ENCODE measurements at places on chromosomes 2 and 18.

- no peak for DNase-seq
Measured at GRCh38 chr2:156322686-156323231, 9.8 kb downstream of the NR4A2 start.

DNA sequence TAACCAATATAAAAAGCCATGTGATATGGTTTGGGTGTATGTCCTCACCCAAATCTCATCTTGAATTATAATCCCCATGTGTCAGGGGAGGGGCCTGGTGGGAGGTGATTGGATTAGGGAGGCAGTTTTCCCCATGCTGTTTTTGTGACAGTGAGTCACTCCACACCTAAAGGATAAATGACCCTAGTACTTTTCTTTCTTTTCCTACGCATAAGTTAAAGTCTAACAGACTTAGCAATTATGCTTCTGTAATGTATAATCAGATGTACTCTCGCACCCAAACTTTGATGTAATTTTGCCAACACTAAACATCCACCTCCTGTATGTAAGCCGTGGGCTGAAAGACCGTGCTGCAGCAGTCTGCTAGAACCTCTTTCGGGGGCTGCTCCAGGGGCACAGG is 97.2 kb upstream of the DSEL start:
- no peak for DNase-seq

GRCh38 chr2:8954990-8955389 is 48.5 kb downstream of the MBOAT2 start:
- DNase-seq: no peak

GRCh38 chr2:11102956-11103860 is 52.1 kb upstream of the SLC66A3 start:
- no peak for DNase-seq

GRCh38 chr2:64133828-64134227 is 10.4 kb downstream of the PELI1 start:
- DNase-seq: no peak

- DNase-seq: no peak
Measured at GRCh38 chr2:72211350-72211749, 63.7 kb upstream of the CYP26B1 start.

DNA sequence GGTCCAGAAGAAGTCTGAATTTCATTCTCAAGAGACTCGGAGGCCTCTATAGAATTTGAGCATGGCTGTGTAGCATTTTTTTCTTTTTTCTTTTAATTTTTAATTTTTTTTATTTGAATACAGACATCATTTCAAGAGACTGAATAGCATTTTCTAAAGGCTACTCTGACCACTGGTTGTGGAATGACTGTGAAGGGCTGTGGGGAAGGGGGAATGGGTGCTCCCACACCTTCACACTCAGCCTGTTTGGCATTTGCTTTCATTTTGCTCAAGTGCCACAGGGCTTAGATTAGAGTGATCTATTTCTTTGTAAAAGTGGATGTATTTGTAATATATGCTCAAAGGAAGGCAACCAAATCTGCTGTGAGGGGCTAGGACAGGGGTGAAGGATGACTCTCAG is 142.0 kb upstream of the SPOPL start:
- DNase-seq: no peak

- DNase-seq: no peak
Measured at GRCh38 chr18:25456334-25457010, 104.5 kb upstream of the ZNF521 start.

GRCh38 chr2:191650896-191651773 is 26.8 kb upstream of the NABP1 start:
- no peak for DNase-seq

DNA sequence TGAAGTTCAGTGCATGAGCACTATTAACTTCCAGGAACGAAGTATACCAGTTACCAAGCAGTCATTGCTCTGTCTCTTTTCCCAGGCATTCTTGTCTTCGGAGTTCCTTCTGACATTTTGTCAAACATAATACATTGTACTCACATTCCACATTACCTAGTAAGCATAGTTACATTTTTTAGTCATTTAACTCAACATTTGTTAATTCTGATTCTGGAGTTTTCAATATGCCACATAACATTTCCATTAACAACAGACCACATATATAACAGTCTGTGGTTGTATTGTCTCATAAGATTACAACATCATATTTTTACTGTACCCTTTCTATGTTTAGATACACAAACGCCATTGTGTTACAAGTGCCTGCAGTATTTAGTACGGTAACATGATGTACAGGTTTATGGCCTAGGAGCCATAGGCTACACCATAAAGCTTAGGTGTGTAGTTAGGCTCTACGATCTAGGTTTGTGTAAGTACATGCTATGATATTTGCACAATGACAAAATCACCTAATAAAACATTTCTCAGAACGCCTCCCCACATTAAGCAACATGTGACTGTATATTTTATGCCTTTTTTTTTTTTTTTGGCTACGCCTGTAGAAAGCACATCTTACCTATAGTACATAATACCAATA is 187.1 kb downstream of the DYM start:
- no peak for DNase-seq

GRCh38 chr18:50372743-50373142 is 2.1 kb upstream of the SKA1 start:
- no peak for DNase-seq

- no peak for DNase-seq
Measured at GRCh38 chr2:52703004-52703403, 1064.6 kb upstream of the CHAC2 start.

GRCh38 chr2:117321816-117322215 is 492.7 kb upstream of the DDX18 start:
- no peak for DNase-seq

DNA sequence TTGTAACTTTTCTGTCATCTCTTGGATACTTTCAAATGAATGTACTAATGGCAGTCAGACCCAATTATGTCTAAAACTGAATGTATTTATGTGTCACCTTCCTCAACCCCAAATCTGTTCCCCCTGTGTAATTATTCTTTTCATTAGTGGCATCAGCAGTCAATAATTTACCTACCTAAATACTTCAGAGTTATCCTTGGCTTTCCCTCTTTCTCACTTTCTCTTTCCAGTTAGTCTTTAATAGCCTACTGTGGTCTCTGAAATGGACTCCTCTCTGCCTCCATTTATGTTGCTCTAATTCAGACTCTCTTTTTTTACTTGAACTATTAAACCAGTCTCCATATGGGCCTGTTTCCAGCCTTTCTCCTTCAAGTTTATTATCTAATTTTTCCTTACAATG is 21.0 kb downstream of the C18orf63 start:
- DNase-seq: no peak

DNA sequence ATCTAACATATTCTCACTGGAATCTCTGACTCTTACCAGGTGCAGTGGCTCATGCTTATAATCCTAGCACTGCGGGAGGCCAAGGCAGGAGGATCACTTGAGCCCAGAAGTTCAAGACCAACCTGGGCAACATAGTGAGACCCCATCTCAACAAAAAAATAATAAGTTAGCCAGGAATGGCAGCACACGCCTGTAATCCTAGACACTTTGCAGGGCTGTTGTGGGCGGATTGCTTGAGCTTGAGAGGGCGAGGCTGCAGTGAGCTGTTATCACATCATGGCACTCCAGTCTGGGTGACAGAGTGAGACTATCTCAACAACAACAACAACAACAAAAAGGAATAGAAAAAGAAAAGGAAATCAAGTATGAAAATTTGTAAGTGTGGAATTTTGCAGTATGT is 306.5 kb upstream of the CYP26B1 start:
- no peak for DNase-seq

DNA sequence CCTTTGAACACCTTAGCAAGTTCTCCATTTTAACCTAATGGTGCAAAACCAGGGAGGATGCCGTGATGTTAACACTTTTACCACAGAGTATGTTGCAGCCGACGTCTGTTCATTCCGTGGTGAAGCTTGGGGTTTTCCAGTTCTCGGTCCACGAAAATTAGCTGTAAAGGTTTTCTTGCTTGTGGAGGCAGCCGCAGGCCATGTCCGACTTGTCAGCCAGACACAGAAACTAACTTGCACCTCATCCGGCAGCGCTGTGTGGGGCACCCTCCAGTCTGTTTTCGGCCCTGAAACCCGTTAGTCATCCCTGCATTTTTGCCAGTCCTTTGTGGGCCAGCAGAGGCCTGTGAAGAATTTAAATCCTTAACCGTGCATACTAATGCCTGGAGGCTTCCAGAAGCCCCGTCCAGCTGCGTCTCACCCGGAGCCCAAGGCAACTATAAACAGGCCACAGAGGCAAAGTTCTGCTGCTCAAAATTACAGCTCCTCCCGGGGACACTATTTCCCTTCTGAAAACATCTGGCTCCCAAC is 70.6 kb downstream of the SH3YL1 start:
- DNase-seq: peak; percentile 60

DNA sequence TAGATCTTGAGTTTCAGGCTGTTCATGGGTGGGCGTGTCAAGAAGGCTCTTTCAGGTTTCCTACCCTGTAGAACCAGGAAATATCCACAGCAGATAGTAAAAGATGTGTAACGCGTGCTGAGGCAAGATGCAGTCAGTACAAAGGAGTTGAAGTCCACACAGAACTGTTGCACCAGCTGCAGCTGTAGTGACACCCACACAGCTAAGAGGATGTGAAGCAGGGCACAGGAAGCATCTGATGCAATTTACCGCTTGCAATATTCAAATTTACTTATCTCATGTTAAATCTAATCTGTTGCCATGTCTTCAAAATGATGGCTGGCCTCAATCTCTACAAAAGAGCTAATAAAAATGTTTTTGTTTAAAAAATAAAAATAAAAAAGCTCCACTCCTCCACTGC is 132.8 kb downstream of the ARHGAP15 start:
- DNase-seq: peak; percentile 73

- DNase-seq: no peak
Measured at GRCh38 chr2:108945969-108946368, 43.1 kb downstream of the EDAR start.

- DNase-seq: no peak
Measured at GRCh38 chr2:10426726-10427617, 21.2 kb downstream of the ODC1 start.

- no peak for DNase-seq
Measured at GRCh38 chr2:17136877-17137276, 381.4 kb downstream of the RAD51AP2 start.

DNA sequence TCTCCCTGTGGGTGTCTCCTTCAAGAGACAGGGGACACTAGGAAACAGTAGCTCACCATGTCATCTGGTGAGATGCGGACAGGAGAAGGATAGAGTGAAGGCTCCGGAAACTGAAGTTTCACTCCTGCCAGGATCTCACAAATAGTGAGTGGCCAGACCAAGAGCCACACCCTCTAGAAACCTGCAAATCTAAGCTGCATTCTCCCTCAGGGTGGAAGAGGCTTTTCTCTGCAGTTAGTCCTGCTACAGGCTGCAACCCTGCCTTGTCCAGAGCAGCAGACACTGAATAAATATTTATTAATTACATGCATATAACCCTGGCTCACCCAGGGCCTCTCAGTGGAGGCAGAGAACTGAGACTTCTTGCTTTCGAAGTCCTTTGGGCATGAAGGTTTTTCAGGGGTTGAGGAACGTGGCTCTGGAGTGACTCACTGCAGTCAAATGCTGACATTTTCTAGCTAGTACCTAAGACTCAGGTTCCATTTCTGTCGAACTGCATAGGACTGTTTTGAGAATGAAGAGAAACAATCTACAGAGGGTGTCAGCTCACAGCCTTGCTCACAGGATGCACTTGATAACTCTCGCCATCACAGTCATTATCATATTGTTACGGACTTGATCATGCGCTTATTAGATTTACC is 87.3 kb downstream of the ACTR2 start:
- DNase-seq: no peak

GRCh38 chr2:218263817-218264641 is 3.2 kb downstream of the GPBAR1 start:
- DNase-seq: no peak

DNA sequence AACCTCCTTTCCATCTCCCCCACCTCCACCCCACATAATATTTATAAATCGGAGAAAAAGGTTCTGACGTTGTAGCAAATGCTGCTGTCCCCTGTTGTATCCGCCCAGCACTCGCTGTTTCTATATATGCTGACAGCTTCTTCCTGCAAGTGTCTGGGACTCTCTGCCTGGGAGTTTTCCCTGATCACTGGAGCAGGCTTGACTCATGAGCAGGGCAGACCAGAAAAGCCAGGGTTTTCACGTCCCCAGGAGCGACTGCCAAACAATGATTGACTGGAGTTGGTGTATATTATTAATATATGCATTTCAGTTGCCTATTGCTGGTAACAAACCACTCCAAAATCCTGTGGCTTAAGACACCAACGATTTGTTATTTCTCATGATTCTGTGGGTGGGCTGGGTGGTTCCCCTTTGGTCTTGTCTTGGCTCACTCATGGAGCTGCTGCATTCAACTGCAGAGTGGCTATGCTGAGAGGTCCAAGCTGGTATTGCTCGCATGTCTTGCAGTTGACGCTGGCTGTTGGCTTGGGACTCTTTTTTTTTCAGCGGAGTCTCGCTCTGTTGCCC is 21.2 kb upstream of the ASXL2 start:
- DNase-seq: no peak

DNA sequence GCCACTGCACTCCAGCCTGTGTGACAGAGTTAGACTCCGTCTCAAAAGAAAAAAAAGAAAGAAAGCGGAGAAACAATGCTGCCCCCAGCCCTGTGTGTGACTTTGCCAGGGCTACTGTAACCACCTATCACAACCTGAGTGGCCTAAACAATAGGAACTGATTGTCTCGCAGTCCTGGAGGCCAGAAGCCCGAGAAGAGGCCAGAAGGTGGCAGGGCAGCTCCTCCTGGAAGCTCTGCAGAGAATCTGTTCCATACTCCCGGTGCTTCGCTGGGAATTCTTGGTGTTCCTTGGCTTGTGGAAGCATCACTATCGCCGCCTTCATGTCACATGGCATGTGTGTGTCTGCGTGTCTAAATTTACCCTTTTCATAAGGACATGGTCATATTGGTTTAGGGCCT is 14.4 kb upstream of the RAB17 start:
- no peak for DNase-seq

- no peak for DNase-seq
Measured at GRCh38 chr2:69931832-69932595, 17.1 kb downstream of the MXD1 start.

DNA sequence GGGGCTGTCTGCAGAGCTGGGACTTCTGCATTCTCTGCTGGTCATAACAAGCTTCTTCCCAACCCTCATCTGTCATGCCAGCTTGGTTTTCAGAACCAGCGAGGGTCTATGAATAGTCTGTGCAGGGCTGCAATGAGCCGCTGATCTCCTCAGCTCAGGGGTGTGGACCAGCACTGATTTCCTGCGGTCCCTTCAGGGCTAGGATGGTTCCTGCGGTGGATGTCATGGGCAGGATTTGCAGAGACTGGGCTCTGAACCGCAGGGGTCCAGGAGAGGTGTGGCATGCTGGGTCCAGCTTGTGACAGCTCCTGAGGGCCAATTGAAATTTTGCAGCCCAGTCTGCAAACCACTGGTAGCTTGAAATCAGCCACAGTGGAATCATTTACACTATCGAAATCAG is 188.2 kb upstream of the AGAP1 start:
- DNase-seq: no peak

DNA sequence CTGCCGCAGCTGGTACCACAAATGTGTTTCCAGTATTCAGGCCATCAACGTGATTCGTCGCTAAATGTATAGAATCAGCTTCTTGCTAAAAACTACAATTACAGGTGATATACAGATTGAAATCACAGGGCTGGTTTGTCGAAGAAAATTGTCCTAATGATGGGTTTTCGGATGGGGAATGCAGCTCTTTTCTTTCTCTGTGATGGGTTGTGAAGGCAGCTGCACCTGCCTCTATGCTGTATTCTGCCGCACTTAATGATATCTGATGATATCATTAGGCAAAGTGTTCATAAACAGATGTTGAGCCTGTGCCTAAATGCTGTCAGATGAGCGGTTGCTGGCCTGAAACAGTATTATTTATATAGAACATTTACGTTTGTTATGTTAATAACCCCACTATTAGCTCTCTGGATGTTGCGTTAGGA is 218.1 kb downstream of the ARHGAP15 start:
- no peak for DNase-seq
